Stimulated activated memory B cell treated with anti-CD40 and anti-IgM and Interleukin-4, amounts not matched to agents 10 μg/mL and 1 μg/mL and 100 μg/mL, for 72 hours (primary cell): ENCODE measurements at places on chromosomes 2 and 18.

- no peak for ATAC-seq
- no peak overlapping the region for H3K4me3 ChIP-seq
- H3K36me3 ChIP-seq: no peaks in the 10 kb centered on the region
- no peak overlapping the region for H3K27ac ChIP-seq
- no peaks in the 10 kb centered on the region for H3K4me1 ChIP-seq
These were observed 11.7 kb upstream of the SERPINB5 start for GRCh38 chr18:63465059-63465458.

DNA sequence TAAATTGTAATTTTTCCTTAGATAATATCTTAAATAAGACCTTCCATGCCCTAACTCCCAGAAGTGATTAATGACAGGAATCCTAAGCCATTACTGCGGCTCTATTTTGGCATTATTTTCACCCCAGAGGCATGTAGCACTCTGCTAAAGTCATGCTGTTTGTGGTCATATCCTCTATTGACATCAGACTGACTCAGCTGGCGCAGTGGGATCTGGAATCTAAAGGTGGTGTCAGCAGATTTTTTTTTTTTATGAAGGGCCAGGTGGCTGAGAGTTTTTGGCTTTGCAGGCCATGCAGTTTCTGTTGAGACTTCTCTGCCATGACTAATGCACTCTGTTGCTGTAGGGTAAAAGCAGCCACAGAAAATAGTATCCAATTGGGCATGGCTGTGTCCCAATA lies 64.1 kb upstream of the ACVR1C start:
- H3K27me3 ChIP-seq: no peaks in the 10 kb centered on the region
- no peaks in the 10 kb centered on the region for H3K36me3 ChIP-seq
- H3K4me1 ChIP-seq: no peaks in the 10 kb centered on the region
- no peak overlapping the region for H3K27ac ChIP-seq
- H3K4me3 ChIP-seq: no peak overlapping the region

GRCh38 chr2:68465081-68465916 lies 1.8 kb downstream of the FBXO48 start:
- peaks cover 30% of the 10 kb centered on the region for H3K4me1 ChIP-seq
- H3K27me3 ChIP-seq: no peaks in the 10 kb centered on the region
- H3K4me3 ChIP-seq: no peak overlapping the region
- no peaks in the 10 kb centered on the region for H3K36me3 ChIP-seq
- no peak overlapping the region for H3K27ac ChIP-seq

DNA sequence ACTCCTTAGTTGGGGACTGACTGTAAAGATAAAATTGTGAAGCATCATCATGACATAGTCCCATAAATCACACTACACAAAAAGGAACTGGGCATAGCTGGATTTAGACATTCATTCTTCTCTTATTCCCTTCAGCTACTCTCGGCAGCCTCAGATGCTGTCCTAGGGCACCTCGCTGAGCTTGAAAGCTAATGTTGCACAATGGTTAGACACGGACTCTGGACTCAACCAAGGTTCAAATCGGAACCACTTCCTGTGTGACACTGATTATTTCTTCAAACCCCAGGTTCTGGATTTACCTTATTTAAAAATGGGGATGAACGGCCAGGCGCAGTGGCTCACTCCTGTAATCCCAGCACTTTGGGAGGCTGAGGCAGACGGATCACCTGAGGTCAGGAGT lies 89.8 kb downstream of the CCBE1 start:
- no peak for ATAC-seq
- H3K4me1 ChIP-seq: no peaks in the 10 kb centered on the region
- no peak overlapping the region for H3K4me3 ChIP-seq
- no peaks in the 10 kb centered on the region for H3K27me3 ChIP-seq
- no peaks in the 10 kb centered on the region for H3K36me3 ChIP-seq
- no peak overlapping the region for H3K27ac ChIP-seq

DNA sequence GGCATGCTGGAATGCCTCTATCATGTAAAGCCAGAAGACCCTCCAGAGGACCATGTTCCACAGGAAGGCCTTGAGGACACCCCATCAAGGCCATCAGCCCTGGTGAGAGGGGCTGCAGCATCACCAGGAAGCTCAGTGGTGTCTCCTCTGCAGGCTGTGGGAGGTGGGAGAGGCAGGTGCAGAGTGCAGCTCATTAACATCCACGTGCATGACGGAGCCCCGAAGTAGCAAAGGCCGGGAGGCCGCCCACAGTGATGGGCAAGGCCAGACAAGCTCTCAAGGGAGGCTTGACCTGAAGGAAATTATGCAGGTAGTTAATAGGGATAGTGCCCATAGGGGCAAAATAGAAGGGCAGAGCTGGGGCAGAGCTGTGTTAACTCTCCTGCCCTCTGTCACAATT lies 30.3 kb upstream of the SMCHD1 start:
- H3K27me3 ChIP-seq: no peaks in the 10 kb centered on the region
- H3K27ac ChIP-seq: peak overlapping the region; percentile 49
- no peak overlapping the region for H3K4me3 ChIP-seq

- peak overlapping the region; percentile 36 for H3K27ac ChIP-seq
- peaks cover 22% of the 10 kb centered on the region for H3K27me3 ChIP-seq
- H3K4me1 ChIP-seq: peaks cover 38% of the 10 kb centered on the region
These were observed 199.8 kb downstream of the CLIP4 start for GRCh38 chr2:29314816-29315571.

DNA sequence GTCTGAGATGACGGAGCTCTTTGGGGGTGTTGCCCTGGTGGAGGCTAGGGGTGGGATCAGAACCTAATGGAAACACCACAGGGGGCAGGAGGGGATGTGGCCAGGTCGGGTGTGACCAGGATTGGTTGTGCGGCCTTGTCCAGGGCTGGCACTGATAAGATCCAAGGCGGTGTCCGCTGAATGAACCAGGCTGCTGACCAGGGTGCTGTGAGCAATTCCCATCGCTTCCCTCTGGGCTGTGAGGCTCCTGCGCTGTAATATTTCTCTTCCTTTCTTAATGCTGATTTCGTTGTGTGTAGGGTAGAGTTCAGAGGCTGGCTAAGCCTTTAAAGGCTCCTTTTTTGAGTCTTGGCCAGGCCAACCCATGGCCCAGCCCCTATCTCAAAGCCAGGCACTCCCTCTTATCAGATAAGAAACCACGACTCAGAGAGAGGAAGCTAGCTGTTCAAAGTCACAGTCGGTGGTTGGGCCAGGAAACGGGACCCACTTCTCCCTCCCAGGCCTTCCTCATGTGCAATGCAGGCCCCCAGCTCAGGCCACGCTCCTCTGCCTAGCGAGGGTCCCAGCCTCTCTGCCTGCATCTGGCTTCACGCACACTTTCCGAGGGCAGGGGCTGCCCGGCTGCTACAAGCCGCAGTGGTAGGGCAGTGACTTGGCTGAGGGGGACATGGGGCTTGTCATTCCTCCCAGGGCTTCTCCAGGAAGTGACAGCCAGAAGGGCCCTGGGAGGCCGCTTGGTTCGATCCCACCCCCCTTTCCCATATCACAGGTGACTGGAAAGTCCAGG lies 26.0 kb upstream of the FOSL2 start:
- peaks cover 13% of the 10 kb centered on the region for H3K4me1 ChIP-seq
- ATAC-seq: peak; percentile 57
- no peaks in the 10 kb centered on the region for H3K36me3 ChIP-seq
- peaks cover 47% of the 10 kb centered on the region for H3K27me3 ChIP-seq

GRCh38 chr2:96342085-96342484 lies 6.5 kb downstream of the NCAPH start:
- no peaks in the 10 kb centered on the region for H3K36me3 ChIP-seq
- ATAC-seq: peak; percentile 28
- H3K27me3 ChIP-seq: no peaks in the 10 kb centered on the region

GRCh38 chr18:57813245-57813644 lies 10.1 kb upstream of the ATP8B1 start:
- H3K4me1 ChIP-seq: peaks cover 7% of the 10 kb centered on the region
- H3K36me3 ChIP-seq: peaks cover 23% of the 10 kb centered on the region
- ATAC-seq: no peak
- H3K4me3 ChIP-seq: no peak overlapping the region
- no peaks in the 10 kb centered on the region for H3K27me3 ChIP-seq
